ENCODE measurements at places on chromosomes 6 and 20.

DNA sequence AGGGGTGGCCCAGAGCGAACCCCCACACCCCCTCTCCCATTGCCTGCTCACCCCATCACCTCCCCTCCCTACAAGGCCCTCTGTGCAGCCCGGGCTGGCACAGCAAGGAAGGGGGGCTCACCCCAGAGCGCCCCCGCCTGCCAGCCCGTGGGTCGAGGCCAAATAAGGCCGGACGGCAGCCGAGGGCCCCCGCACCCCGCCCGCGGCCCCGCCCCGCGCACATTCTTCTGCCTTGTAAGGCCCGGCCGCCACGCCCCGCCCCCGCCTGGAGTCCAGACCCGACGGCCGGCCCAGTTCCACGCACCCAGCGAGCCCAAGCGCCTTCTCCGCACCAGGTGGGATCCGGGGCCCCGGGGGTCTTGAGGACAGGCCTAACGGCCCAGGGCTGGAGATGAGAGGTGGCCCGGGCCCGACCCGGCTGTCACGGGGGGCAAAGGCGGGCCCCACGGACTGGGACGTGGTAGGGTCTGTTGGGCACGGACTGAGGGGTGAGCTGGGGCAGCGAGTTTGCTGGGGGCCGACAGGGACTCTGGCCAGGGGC lies at the start of gene MYL9:
TSS of gene MYL9 (plus strand) at position 293 of the 541 bp plus-strand sequence. CDS start 3,366 bp downstream, outside the sequence.
- DNase-seq, result no peak

DNA sequence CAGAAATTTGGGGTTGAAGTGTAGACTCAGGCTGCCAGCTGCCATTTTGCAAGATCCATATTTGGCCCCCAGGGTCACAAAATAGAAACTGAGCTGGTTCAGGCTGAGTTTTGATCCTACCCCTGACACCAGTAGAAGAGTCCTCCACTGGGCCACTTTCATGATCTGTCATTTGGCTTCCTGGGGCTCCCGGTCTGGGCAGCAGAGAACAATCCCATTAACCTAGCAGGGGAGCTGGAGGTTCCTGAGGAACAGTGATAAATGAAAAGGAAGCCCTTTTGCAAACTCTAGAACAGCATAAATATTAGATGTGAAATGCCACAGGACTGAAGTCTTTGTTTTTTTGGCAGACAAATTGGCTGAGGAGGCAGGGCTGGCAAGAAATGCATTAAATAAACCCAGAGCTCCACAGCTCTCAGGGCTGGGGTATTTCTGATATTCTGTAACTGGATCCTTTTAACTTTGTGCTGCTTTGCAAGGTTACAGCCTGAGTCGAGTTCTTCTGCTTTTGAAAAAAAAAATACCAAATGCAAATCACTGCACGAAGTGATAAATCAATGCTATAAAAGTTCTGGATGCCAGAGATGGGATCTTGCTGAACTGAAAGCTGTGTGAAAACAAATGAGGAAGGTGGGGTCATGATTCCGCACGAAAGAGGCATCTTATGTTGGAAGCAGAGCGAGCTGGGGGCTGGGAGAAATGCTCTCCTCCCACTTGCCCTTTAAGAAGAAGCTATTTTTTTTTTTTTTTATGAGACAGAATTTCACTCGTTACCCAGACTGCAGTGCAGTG lies 64.4 kb downstream of the SULF2 start:
- DNase-seq, result no peak

DNA sequence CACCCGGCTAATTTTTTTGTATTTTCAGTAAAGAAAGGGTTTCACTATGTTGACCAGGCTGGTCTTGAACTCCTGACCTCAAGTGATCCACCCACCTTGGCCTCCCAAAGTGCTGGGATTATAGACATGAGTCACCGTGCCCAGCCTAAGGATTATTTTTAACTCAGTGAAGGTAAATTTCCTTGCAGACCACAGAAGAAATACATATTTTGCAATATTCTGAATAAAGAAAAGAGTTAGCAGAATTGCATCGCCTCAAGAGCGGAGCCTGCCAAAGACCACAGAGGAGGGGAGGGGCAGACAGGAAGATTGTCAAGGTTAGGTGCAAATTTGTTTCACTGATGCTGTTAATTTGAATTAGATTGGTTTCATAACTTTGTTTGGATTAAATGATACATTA lies 47.4 kb downstream of the SOD2 start:
- DNase-seq, result no peak

GRCh38 chr20:48629069-48629959 lies 198.5 kb downstream of the PREX1 start:
- DNase-seq, result no peak

DNA sequence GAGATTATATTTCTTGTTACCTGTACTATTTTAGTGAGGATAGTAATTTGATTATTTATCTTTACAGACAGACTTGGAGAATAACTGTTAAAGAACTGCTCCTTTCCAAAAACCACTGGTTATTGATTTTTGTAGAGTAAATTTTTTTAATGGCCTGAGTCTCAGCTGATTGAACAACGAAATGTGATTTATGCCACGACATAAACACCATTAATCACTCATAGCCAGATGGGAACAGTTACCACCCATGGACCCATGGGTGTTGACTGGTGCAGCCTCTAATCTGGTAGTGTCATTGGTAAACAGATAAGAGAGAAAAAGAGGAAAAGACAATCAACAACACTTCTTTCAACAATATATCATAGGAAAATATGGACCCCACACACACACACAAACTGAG lies 101.4 kb upstream of the BEND6 start:
- no peak for DNase-seq

DNA sequence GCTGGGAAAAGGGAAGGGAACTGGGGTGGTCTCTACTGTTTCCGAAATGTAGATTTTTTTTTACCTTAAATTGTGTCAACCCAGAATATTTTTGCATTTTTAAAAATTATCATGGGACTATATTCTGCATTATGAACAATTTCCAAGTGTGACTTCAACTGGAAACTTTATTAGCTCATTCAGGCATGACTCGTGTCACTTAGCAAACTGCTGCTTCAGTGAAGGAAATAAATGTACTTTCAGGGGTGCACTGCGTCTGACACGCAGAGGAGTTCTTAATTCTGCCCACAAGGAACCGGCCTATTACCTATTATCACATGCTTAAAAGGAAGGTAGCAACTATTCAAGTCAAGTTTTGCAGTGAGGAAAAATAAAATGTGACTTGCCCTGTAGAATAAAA lies 291.3 kb upstream of the PRDM1 start:
- DNase-seq, result no peak

Data from SW 1271 (cell line).